DND-41 (cell line): ENCODE measurements at places on chromosomes 4 and X.

GRCh38 chr4:98939892-98940298 lies 11.0 kb upstream of the EIF4E start:
- DNase-seq, result no peak

GRCh38 chrX:15142084-15142715 lies 127.7 kb downstream of the ASB9 start:
- no peak for DNase-seq

- no peak for DNase-seq
Observed at GRCh38 chr4:113450295-113451080, 311.1 kb downstream of the CAMK2D start.

DNA sequence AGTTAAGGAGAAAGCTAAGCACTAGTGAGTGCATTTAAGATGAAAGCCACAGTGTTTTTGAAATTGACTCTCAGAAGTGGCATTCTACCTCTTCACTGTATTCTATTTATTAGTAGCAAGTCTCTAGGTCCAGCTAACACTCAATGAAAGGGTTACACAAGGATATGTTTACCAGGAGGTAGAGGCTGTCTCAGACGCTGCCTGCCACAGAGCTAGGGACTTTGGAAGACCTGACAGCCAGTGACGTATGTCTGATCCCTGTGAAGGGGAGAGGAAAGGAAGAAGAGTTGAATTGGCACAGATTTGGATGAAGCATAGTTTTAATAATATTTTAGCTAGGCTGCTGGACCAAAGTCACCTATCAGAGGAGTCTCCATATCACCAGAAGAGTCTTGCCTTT lies 36.5 kb upstream of the KLHL2 start:
- no peak for DNase-seq

DNA sequence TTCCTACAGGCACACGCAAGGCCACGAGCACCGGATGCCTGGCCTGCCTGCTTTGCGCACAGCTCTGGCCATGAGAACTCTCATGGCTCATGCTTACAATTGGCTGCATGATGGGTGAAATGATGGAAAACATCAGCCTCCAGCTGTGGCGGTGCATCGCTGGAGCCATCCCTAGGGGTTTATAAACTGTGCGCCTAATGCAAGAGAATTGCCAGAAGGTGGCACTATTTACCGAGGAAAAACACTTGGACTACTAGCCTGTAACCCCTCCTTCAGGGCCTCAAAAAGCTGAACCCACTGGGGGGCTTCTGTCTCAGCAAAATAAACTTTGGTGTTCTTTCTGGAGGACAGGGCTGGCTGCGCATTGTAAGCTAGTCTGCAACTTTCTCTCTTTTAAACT lies 51.9 kb downstream of the PHKA2 start:
- DNase-seq, result no peak

DNA sequence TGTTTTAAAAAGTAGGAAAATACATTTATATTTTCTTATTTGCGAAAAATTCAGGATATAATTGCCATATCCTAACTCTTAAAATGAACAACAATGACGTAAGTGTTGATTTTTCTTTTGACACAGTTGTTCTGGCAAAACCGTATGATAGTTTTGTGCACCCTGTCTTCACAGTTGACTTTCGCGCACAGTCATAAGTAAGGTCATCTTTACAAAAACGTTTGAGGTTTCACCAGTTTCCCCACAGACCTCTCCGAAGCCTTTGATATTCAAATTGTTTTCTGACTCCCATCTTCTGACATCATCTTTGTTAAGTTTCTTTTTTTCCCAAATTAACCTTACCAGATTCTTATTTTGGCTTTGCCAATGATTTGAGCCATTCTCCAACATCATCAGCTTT lies 48.1 kb upstream of the ATXN3L start:
- no peak for DNase-seq

GRCh38 chrX:12709047-12709446 lies 82.2 kb upstream of the PRPS2 start:
- DNase-seq, result no peak

DNA sequence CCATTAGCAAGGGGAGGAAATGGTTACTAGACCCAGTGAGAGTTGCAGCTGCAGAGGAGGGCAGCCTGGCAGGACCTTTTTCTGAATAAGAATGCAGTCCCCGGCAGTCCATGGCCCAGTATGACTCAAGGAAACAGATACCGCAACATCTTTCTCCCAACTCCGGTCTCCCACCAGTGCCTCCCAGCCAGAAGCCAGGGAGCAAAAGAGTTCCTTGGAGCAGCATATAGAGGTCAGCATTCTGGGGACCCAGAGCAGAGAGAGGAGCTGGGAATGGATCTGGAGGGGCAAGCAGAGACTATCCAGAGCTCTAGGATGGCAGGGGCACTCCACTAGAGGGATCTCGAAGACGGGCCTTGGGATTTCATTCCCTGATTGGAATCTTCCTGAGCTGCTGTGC lies 339.2 kb upstream of the AADAT start:
- no peak for DNase-seq

- DNase-seq, result no peak
Observed at GRCh38 chrX:27571164-27571563, 19.0 kb upstream of the DCAF8L2 start.

DNA sequence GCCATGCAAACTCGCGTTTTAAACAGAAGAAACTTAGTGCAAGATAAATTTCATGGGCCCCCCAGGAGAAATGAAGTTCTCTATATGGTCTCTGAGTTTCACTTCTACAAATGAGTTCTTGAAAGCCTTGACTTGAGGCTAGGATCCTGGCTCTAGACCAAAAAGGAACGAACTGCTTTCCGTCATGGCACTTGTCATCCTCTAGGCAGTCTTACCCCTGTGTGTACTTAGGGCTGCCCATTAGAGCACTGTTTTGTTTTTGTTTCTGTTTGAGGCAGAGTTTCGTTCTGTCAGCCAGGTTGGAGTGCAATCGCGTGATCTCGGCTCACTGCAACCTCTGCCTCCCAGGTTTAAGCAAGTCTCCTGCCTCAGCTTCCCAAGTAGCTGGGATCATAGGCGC lies 29.0 kb downstream of the RNF4 start:
- DNase-seq, result no peak

DNA sequence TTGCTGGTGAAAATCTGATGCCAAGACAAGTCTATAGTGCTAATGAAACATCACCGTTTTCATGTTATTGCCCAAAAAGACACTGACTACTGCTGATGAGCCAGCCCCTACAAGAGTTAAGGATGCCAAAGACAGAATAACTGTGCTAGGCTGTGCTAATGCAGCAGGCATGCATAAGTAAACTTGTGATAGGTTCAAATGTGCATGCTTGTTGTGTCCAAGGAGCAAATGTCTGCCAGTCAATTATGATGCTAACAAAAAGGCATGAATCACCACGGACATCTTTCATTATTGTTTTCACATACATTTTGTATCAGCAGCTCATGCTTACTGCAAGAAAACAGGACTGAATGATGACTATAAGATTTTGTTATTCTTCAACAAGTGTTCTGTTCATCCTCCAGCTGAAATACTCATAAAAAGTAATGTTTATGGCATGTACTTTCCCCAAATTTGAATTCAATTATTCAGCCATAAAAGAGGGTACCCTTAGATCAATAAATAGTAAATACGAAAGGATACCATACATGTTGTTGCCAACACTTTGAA lies 306.9 kb upstream of the ARSJ start:
- DNase-seq, result no peak

DNA sequence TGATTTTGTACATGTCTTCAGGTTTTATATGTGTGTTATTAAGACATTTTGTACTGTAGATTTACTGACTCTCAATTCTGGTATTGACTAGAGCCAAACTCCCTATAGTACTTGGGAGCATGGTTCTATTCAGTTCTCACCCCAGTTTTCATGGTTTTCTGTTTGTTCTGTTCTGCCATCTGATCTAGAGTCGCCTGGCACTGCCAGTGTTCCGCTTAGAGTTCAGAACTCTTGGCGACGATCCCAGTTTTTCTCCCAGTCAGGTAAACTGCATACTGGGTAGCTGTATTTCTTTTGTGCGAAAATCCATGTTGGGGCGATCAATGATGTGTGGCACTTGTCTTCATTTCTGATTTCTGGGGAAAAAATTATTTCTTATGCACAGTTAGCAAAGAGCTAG lies 78.0 kb downstream of the PHOX2B start:
- DNase-seq, result no peak

- no peak for DNase-seq
Observed at GRCh38 chr4:184347251-184348239, 126.8 kb downstream of the IRF2 start.

DNA sequence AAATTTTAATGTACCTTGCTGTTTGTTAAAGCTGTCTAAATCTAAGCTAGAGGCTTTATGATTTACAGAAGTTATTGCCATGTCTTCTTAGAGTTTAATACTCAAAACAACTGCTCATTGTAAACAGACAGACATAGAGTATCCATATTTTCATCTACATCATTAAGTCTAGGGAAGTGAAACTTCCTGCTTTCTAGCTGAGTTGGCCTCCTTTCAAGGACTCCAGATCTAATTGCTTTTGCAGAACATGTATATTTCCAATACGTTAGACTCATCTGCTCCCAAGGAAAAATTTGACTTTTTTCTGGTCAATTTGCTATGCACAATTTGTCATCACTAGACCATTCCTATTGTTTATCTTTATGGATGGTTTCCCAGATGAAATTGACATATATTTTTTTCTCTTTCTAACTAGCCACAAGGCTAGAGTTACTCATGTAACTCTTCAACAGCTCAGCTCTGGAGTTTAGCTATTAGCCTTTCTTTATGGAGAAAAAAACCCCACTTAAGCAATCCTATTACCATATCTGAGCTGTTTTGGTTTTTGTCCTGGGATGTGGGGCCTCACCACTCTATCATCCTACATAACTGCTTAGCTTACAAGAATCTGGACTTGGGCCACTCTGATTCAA lies 122.9 kb downstream of the PPA2 start:
- no peak for DNase-seq

DNA sequence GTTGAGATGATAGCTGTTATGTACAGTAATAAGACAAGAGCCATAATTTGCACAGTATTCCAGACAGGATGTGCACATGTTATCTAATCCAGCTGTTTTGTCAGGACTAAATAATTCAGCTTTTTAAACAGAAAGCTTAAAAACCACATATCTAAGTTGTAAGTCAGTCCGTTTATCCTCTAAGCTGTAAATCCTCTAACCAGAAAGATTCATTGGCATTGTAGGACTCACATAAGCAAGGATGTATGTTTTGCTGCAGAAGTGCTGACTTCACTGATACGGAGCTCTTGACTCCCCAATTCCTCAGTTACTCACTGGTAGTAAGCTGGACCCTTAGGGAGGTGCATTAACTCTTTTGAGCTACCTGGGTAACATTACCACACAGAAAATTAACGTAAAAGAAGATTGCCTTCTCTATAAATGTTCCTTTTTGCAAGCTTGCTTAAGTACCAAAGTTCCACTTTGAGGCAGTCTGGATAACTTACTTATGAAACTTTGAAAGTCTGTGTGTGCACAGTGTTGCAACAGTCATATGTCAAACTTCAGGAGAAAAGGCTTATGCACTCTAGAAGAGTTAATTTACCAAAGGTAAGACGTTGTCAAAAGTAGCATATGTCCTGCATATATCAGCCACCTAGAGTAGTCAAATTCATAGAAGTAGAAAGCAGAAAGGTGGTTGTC lies 58.3 kb upstream of the MAGEB2 start:
- no peak for DNase-seq

DNA sequence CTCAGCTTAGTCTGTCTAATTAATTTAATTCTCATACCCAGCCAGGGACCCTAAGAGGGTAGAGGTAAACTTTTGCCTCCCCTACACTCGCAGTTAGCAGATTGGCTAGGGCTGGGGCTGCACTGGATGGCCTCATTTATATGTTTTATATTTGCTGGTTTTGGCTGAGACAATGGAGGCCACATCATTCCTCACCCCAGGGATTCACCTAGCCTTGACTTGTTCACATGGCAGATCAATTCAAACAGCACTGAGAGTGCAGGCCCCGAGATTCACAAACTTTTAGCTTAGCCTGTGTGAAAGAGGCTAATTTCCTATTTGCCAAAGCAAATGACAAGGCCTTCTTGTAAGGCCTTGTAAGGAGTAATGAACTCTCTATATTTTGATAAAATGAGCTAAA lies 844.4 kb downstream of the ARAP2 start:
- DNase-seq, result no peak

GRCh38 chrX:109264878-109265277 lies 217.0 kb downstream of the GUCY2F start:
- no peak for DNase-seq
